Posterior vena cava (tissue), 2 donors: ENCODE measurements at places on chromosomes 7 and 10. TPM values are rescaled to one million over a fixed set of nuclear protein-coding genes. Genes with fewer than 3 reads are reported as not detected.

- peak; percentile 84 for DNase-seq
Measured at GRCh38 chr7:148883266-148884048, 634 bp downstream of the EZH2 start.

- no peak for DNase-seq
Measured at GRCh38 chr7:227926-228325, 35.6 kb downstream of the FAM20C start.

DNA sequence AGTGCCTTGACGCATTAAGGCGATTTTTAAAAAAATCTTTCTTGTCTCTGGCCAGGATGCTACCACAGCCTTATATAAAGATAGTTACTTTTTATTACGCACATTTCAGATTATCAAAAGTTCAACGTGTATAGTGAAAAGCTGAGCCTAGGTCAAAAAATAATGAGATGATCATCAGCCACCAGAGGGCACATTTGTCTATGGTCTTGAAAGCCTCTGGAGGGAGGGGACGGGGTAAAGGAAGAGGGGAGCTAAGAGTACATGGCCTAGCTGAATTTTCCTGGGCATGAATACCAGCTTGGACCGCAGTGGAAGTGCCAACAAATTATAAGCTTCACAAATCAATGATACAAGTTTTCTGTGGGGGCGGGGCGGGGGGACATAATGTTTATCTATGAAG is 285.9 kb upstream of the SMIM30 start:
- no peak for DNase-seq

The DMBT1 gene
- total RNA-seq, result not detected
